Stimulated activated CD8-positive, alpha-beta memory T cell treated with anti-CD3 and anti-CD28 coated beads, Interleukin-4, amount 100 ng/mL, for 1 hour (primary cell): ENCODE measurements at places on chromosomes 2 and 18.

- DNase-seq, result no peak
Observed at GRCh38 chr2:96534701-96535181, 1.8 kb upstream of the ARID5A start.

GRCh38 chr2:116145031-116145430, 1669.5 kb upstream of the DDX18 start:
- no peak for DNase-seq

GRCh38 chr18:11511434-11512095, 97.8 kb upstream of the SLC35G4 start:
- DNase-seq, result no peak

GRCh38 chr2:29643196-29643595, 278.2 kb downstream of the ALK start:
- DNase-seq, result no peak

GRCh38 chr2:239532859-239533258, 132.0 kb upstream of the HDAC4 start:
- DNase-seq, result no peak

DNA sequence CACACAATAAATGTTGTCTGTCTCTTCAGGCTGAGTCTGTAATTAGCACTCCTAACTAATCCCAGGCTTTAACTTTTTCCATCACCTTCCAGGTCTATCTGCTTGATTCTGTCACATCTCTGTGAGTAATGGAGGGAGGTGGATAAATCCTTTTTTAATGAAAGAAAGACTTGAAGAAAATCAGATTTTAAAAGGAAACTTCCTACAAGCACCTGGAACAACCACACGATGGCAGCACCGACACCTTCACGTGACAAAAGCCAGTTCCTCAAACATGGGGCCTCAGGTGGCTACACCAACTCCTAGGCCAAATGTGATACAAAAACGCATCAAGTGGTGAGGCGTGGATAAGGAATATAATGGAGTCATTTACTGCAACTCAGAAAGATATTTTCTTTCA, 41.8 kb downstream of the TGFBRAP1 start:
- no peak for DNase-seq

GRCh38 chr18:2845172-2845571, 1.6 kb upstream of the EMILIN2 start:
- no peak for DNase-seq

GRCh38 chr18:13756261-13756660, 29.8 kb downstream of the RNMT start:
- DNase-seq, result no peak

DNA sequence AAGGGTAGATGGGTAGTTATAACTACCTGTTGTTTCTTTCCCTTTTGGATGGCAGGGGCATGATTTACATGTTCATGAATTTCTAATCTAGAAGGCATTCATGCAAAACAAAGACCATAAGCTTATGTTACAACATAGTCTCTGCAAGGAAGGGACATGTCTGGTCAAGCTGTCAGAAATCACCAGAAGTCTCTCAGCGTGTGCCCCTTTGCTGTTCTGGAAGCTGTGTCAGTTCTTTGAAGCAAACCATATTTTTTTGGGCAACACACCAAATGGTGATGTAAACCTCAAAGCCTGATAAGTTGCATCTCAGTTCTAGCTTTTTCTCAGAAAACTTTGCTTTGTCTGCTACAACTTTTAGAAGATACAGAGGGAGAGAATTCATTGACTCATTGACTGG, 173.5 kb upstream of the CTAGE1 start:
- DNase-seq, result no peak

DNA sequence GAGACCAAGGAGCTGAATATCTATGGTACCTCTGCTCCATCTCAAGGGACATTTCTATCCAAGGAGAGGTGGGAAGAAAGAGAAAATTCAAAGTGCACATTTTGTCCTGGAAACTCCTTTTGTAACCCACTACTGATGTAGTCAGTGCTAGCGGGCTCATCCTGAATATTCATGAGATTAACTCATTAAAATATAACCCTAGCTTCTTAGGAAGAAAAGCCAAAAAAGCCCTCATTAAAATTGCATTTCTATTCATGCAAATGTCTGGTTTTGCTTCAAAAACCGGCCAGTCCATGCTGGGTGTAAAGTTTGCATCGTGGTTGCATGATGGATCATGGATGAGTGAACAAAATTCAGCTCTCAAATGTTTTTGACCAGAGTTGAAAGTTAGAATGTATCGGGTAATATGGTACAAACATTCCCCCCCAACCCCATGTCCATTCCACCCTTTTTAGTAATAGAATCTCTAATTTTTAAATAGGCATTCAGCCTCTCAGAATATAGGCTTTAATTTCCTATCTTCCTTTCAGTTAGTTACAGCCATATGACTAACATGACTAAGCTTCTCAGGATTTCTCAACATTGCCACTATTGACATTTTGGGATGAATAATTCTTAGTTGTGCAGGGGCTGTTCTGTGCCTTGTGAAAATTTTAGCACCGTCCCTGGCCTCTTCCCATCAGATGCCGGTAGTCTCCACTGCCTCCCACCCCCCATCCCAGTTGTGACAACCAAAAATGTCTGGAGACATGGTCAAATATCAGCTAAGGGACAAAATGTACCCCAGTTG, 104.2 kb upstream of the RND3 start:
- DNase-seq, result no peak

DNA sequence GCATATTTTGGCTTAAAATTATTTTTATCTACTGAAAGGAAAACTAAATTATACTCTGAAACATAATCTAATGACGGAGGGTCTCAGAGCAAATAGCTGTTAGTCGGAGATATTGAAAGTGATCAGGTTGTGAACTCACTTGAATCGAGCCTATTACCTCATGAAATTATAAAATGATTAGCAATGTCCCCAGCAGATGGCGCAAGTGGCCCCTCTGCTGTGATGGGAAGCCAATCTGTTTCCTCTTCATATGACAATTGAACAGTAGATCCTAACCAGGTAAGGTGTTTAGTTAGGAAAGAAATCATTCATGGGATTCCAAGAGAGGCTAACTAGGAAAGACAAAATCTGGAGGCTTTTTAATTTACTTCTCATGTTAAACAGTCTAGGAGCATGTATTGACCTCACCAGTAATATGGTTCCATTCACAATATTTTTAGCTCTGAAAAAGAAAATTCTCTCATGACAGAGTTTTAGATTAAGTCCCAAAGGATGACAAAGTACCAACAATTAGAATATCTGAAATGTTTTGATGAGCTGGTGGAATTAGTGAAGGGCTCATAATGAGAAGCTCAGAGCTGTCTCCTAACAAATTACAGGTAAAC, 29.9 kb upstream of the MPPE1 start:
- peak; percentile 52 for DNase-seq

DNA sequence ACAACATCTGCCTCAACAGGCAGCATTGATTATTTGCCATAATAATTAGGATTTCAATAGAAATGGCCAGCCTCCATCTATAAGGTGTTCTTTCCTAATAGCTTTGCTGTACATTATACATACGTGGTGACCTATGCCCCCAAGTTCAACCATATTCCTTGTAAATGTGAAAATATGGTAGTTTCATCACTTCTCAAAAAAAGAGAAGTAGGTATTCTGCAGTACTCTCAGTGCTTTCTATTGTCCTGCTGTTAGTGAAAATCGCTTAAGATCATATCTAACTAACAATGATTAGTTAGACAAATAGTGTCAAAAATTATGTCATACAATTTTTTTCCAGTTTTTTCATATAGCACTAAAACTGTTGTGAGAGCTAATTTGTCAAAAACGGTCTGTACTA, 79.6 kb downstream of the SLC4A10 start:
- no peak for DNase-seq

DNA sequence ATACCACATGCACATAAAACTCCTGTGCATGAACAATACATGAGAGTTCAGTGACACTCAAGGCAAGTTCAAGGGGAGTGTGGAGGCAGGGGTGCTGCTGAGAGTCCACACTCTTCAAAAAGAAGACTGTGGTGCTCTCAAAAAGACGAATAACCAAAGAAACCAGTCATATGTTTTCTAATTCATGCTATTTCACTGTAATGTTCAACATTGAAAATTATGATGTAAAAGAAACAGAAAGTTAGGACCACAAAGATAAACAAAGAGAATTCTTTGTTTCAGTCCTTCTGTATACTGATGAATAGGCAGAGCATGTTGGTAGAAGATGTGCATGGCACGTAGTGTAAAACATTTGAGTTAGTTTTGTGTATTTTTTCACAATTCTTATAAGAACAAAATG, 864.2 kb upstream of the LRATD1 start:
- DNase-seq, result no peak

GRCh38 chr2:101151859-101152271, 683 bp upstream of the TBC1D8 start:
- DNase-seq, result no peak

- no peak for DNase-seq
Observed at GRCh38 chr18:43115076-43115921, at the start of gene RIT2. RIT2 (minus strand) TSS chr18:43115685.

DNA sequence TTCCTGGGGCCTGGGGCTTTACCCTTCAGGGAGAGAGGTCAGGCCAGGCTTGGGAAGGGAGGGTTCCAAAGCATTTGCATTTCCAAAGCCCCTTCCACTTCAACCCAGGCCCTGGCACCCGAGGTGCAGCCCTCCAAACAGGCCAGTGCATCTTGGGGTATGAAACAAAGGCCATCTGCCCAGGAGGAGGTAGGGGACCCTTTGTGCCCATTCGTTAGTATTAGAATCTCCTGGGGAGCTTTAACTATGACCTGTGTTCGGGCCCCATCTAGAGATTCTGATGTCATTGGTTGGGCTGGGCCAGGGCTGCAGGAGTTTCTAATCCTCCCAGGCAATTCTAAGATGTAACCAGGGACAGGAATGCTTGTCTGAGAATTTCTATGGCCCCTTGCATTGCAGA, 73.6 kb downstream of the CIB4 start:
- no peak for DNase-seq

- no peak for DNase-seq
Observed at GRCh38 chr2:231683292-231684235, 24.8 kb upstream of the PTMA start.

DNA sequence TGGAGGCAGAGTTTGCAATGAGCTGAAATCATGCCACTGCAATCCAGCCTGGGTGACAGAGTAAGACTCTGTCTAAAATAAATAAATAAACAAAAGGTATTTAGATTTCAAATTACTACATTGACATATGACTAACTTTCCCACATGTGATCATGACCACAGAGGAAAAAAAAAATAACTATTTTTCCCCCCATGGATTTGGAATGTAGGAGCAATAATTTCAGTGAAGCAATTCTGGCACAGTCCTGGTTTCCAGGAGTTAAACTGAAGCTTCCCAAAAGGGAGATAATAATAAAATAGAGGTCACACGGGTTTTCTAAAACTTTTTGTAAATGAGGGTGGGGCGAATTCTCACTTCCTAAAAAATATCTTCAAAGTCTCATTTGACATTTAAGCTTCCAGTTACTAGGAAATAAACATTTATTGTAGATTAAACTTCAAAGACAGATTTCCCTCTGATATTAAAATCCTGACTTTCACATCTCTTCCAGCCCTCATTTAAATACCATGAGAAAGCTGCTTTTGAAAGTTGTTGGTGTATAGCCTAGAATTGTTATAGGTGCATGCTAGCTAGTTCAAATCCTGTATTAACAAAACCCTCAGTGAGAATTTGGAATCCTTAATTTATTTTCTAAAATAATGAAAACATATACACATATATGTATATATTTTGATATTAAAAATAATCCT, 20.7 kb downstream of the SLC19A3 start:
- DNase-seq, result no peak

GRCh38 chr18:24362757-24363156, 34.9 kb downstream of the OSBPL1A start:
- no peak for DNase-seq

DNA sequence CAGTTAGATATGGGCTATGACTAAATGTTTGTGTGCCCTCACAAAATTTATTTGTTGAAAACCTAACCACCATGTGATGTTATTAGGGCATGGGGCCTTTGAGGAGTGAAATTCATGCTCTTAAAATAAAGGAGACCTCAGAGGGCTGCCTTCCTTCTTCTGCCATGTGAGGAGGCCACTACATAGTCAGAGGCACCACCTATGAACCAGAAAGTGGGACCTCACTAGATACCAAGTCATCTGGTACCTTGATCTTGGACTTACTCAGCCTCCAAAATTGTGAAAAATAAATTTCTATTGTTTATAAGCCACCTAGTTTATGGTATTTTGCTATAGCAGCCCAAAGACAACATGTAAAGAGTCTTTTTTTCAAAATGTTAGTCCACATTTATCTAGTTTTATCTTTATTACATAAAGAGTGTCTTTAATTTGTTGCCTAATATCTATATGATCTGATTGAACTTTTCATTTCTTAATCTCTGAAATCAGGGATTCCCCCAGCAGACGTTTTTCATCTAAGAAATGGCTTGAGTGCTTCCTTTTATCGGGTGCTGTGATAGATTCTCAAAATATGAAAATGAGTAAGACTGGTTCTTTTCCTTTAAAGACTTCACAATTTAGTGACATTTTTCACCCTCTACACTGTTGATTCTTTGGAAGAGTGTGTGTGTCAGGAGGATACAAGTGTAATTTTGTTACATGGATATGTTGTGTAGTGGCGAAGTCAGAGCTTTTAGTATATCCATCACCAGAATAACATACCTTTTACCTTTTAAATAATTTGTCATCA, 34.2 kb downstream of the PMS1 start:
- DNase-seq, result no peak

- no peak for DNase-seq
Observed at GRCh38 chr2:207934720-207935119, 90.6 kb downstream of the PLEKHM3 start.

DNA sequence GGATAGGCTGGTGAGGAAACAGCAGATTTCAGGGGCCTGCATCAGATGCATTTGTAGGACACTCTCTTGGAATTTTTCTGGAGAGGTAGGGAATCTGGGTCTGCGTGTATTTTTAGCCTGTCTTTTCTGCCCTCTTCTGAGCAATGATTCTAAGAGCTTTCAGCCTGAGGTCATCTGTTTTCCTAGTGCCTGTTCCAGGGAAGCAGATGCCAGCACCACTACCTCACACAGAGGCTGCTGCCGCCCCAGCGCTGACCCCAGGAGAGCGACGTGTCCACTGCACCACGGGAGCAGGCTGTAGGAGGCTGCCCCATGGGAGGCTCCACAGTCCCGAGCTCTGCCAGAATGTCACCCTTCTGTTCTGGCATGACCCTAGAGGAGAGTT, 316.5 kb downstream of the CYP26B1 start:
- no peak for DNase-seq

- no peak for DNase-seq
Observed at GRCh38 chr2:39326644-39327043, 82.9 kb upstream of the CDKL4 start.

- DNase-seq, result peak; percentile 29
Observed at GRCh38 chr2:218229239-218229638, 12.2 kb downstream of the ARPC2 start.
